T-helper 17 cell (primary cell): ENCODE measurements at places on chromosomes 13 and 19.
A peak's percentile ranks its signal among the peaks of the same experiment; 100 is the strongest.

DNA sequence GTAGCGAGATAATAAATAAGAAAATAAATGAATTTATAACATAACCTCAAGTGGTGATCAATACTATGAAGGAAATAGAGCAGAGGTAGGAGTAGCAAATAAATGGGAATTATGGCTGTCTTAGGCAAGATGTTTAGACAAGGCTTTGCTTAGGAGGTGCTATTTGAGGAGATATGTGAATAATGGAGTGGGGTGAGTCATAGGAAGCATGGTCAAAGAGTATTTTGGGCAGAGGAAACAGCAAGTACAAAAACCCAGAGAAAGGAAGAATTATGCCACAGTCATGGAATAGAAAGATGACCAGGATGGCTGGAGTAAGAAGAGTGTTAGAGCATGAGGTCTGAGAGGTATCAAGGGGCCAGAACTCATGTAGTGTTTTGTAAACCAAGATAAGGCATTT is 33.6 kb upstream of the LPAR6 start:
- no peak overlapping the region for H3K27ac ChIP-seq
- no peak for DNase-seq
- H3K4me1 ChIP-seq = peaks cover 6% of the 10 kb centered on the region
- H3K4me3 ChIP-seq = no peak overlapping the region

DNA sequence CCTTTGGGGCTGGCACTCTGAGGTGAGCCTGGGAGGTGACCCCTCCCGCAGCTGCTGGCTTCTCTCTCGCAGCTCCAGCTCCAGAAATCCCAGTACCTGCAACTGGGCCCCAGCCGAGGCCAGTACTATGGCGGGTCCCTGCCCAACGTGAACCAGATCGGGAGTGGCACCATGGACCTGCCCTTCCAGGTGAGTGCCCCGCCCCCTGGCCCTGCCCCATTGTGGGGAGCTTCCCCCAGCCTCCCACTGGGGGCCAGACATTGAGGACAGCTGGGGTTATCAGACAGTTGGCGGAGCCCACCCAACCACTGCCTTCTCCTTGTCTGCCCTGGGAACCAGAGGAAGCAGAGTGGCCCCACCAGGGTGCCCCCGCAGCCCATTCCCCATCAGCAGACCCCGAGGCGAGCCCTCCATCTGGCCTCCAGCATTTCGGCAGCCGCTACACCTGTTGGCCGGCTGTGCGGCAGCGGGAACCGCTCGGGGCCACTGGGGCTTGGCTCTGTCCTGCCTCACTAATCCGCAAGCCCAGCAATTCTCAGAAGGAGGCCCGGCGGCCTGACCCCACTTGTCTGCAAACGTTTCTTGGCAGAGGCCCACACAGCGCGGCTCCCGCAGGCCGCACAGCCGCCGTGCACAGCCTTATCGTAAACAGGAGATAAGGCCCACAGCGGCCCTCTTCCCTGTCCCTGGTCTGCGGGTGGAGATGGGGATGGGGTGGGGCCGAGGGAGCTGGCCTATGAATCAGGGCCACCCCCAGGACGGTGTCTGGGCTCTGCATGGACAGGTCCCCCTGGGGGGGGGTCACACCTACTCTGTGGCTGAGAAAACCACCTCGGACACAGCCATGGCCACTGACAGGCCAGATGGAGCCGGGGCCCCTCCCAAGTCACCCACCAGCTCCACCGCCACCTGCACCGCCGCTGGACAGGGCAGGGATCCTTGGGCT is 48.0 kb downstream of the COMP start:
- H3K36me3 ChIP-seq = no peaks in the 10 kb centered on the region
- no peaks in the 10 kb centered on the region for H3K27me3 ChIP-seq
- no peak overlapping the region for H3K4me3 ChIP-seq

DNA sequence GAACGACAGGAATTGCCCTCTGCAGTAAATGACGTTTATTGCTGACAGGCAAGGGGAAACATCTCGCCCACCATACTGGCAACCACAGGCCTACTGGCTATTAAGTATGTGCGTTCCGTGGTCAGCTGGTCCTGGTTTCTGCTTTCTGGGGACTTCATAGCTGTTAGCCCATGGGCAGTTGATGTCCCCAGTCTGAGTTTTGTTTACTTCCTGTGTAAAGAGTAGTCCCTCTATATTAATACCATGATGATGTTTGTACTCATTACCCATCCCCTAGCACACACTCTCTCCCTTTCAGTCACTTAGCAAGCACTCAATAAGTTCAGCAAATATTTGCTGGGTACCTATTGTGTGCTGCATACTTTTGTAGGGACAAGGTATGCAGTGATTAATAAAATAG is 6.5 kb upstream of the MIA start:
- no peak overlapping the region for H3K4me3 ChIP-seq
- no peaks in the 10 kb centered on the region for H3K27me3 ChIP-seq
- peaks cover 12% of the 10 kb centered on the region for H3K36me3 ChIP-seq
- peaks cover 11% of the 10 kb centered on the region for H3K4me1 ChIP-seq
- no peak for DNase-seq

GRCh38 chr13:44652168-44652567 is 76.0 kb upstream of the TSC22D1 start:
- H3K4me3 ChIP-seq = no peak overlapping the region
- peaks cover 24% of the 10 kb centered on the region for H3K27me3 ChIP-seq
- no peak overlapping the region for H3K27ac ChIP-seq
- peaks cover 4% of the 10 kb centered on the region for H3K36me3 ChIP-seq
- DNase-seq = no peak

- H3K27ac ChIP-seq = no peak overlapping the region
- peak overlapping the region; percentile 5 for H3K4me3 ChIP-seq
- peaks cover 79% of the 10 kb centered on the region for H3K27me3 ChIP-seq
- DNase-seq = no peak
- peaks cover 4% of the 10 kb centered on the region for H3K4me1 ChIP-seq
Measured at GRCh38 chr19:51226067-51226466, 1.2 kb downstream of the CD33 start.

GRCh38 chr19:46081928-46082727 is 41.3 kb upstream of the IGFL4 start:
- no peak overlapping the region for H3K27ac ChIP-seq
- H3K4me1 ChIP-seq = peaks cover 3% of the 10 kb centered on the region
- no peak overlapping the region for H3K4me3 ChIP-seq
- no peak for DNase-seq
- H3K27me3 ChIP-seq = peaks cover 49% of the 10 kb centered on the region
- no peaks in the 10 kb centered on the region for H3K36me3 ChIP-seq

- no peaks in the 10 kb centered on the region for H3K27me3 ChIP-seq
- H3K36me3 ChIP-seq = peaks cover 4% of the 10 kb centered on the region
- H3K27ac ChIP-seq = no peak within 1 kb of the TSS
- H3K4me3 ChIP-seq = peak within 1 kb of the TSS; percentile 25
- H3K4me1 ChIP-seq = no peaks in the 10 kb centered on the region
Measured at GRCh38 chr19:53132141-53132991, at the start of gene ZNF415. Gene ZNF415 (minus strand): TSS chr19:53132910. CDS start chr19:53122676, 10,234 bp downstream.

- peak overlapping the region; percentile 63 for H3K27ac ChIP-seq
- no peak for DNase-seq
- peaks cover 3% of the 10 kb centered on the region for H3K36me3 ChIP-seq
Measured at GRCh38 chr19:6239871-6240676, 39.7 kb downstream of the MLLT1 start.

- no peaks in the 10 kb centered on the region for H3K4me1 ChIP-seq
- no peak for DNase-seq
- no peak overlapping the region for H3K4me3 ChIP-seq
- no peak overlapping the region for H3K27ac ChIP-seq
Measured at GRCh38 chr13:105219651-105220050, 1315.8 kb downstream of the EFNB2 start.

DNA sequence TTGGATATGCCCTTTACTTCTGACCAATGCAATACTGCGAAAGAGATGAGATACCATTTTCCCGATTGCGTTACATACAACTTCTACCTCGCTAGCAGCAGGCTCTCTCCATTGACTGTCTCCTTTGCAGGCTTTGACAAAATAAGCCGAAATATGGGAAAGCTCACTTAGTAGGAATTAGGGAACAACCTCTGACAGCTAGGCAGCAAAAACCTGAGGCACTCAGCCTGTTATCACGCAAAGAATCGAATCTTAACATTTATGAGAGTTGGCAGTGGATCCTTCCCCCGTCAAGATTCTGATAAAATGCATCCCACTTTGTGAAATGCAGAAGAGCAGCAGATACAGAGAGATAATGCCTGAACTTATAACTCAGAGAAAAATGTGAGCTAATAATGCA is 1379.5 kb upstream of the PCDH9 start:
- no peaks in the 10 kb centered on the region for H3K27me3 ChIP-seq
- H3K4me3 ChIP-seq = no peak overlapping the region
- no peak overlapping the region for H3K27ac ChIP-seq
- no peak for DNase-seq
- H3K36me3 ChIP-seq = no peaks in the 10 kb centered on the region

GRCh38 chr19:42130254-42130573 is 2.0 kb downstream of the POU2F2 start:
- no peaks in the 10 kb centered on the region for H3K27me3 ChIP-seq
- peak overlapping the region; percentile 97 for H3K4me3 ChIP-seq
- H3K4me1 ChIP-seq = peaks cover 72% of the 10 kb centered on the region
- H3K27ac ChIP-seq = peak overlapping the region; percentile 97

- H3K27me3 ChIP-seq = peaks cover 7% of the 10 kb centered on the region
- peaks cover 5% of the 10 kb centered on the region for H3K4me1 ChIP-seq
- H3K36me3 ChIP-seq = peaks cover 3% of the 10 kb centered on the region
- H3K27ac ChIP-seq = no peak overlapping the region
Measured at GRCh38 chr19:31283701-31284100, 65.5 kb downstream of the TSHZ3 start.

DNA sequence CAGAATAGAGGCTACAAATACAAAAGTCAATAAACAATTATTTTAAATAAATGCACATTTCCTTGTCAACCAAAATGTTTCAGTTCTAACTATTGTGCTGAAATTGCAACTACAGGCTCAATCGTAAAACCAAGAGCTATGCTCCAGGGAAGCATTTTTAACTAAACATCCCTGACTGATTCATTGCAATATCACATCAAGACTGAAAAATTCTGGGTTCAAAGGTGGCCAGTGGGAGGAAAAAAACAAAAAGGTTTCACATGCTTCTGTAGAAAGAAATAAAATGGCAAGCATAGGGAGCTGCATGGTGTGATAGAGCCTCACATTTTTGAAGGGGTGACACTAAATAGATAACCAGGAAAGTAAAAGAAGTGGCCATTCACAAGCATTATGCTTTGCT is 862.8 kb downstream of the PCDH9 start:
- H3K36me3 ChIP-seq = no peaks in the 10 kb centered on the region
- no peaks in the 10 kb centered on the region for H3K4me1 ChIP-seq
- H3K27ac ChIP-seq = no peak overlapping the region
- H3K4me3 ChIP-seq = no peak overlapping the region
- no peaks in the 10 kb centered on the region for H3K27me3 ChIP-seq

DNA sequence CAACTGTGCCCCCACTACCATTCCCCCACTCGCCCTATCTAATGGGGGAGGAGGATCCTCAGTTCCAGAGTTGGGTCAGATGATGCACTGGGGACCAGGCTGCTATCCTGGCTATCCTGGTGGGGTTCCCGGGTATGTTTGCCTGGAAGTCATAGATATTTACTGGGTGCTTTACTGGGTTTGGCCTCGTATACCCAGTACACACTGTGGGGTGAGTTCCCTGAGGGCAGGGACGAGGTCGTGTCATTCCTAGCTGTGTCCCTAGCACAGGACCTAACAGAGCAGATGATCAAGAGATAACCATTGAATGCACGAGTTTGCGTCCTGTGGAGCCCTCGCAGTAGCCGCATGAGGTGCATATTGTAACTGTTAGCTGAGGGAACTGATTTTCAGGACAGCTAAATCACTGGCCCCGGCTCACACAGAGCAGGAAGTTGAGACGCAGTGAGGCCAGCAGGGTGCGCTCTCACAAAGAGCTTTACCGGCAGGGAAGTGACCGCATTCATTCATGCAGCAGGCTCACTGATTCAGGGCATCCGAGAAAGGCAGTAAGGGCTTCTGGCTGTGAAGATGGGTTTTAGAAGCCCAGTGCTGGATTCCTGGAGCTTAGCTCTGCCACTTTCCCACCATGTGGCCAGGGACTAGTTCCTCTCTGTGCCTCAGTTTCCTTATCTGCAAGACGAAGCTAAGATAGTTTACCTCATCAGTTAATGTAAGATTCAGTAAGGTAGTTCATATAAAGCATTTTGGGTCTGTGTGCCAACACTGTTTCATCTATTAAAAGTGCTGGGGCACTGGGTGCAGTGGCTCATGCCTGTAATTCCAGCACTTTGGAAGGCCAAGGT is 6.0 kb downstream of the RUVBL2 start:
- H3K27me3 ChIP-seq = no peaks in the 10 kb centered on the region
- H3K27ac ChIP-seq = no peak overlapping the region
- peaks cover 17% of the 10 kb centered on the region for H3K4me1 ChIP-seq
- H3K36me3 ChIP-seq = no peaks in the 10 kb centered on the region

- no peaks in the 10 kb centered on the region for H3K36me3 ChIP-seq
- peaks cover 25% of the 10 kb centered on the region for H3K4me1 ChIP-seq
- no peak overlapping the region for H3K4me3 ChIP-seq
- peak overlapping the region; percentile 9 for H3K27ac ChIP-seq
- H3K27me3 ChIP-seq = no peaks in the 10 kb centered on the region
Measured at GRCh38 chr13:30792285-30793000, 57.1 kb downstream of the ALOX5AP start.

- H3K36me3 ChIP-seq = peaks cover 5% of the 10 kb centered on the region
- peak overlapping the region; percentile 49 for H3K4me3 ChIP-seq
- no peak for DNase-seq
- no peaks in the 10 kb centered on the region for H3K27me3 ChIP-seq
- H3K27ac ChIP-seq = peak overlapping the region; percentile 87
Measured at GRCh38 chr19:38838208-38838985, 6.8 kb upstream of the ECH1 start.

- H3K27me3 ChIP-seq = peaks cover 15% of the 10 kb centered on the region
- no peaks in the 10 kb centered on the region for H3K4me1 ChIP-seq
- H3K4me3 ChIP-seq = no peak overlapping the region
- no peak for DNase-seq
Measured at GRCh38 chr13:47038188-47038587, 141.3 kb upstream of the HTR2A start.

GRCh38 chr19:373391-374182 is 29.0 kb upstream of the MIER2 start:
- DNase-seq = no peak
- no peak overlapping the region for H3K4me3 ChIP-seq
- H3K27ac ChIP-seq = no peak overlapping the region
- peaks cover 40% of the 10 kb centered on the region for H3K27me3 ChIP-seq

- peaks cover 7% of the 10 kb centered on the region for H3K36me3 ChIP-seq
- H3K4me1 ChIP-seq = no peaks in the 10 kb centered on the region
- DNase-seq = no peak
- no peak overlapping the region for H3K4me3 ChIP-seq
Measured at GRCh38 chr19:34096020-34096915, 76.0 kb upstream of the LSM14A start.

DNA sequence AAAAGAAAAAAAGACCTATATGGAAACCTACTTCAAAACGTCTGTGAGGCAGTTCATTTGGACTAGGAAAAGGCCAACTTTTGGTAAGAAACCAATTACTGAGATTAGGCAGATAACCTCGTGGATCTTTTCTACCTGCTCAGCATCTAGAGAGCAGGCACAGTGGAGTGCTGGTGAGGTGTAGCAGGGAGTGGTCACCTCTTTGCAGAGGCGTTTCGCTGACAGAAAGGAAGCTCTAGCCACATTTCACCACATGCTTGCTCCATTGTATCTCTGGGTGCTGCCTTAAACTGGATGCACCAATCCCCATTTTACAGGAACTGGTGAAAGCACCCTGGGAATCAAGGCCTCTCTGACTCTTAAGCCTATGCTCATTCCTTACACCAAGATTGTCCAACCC is 360.5 kb downstream of the LIG4 start:
- H3K27ac ChIP-seq = no peak overlapping the region
- no peak for DNase-seq
- no peaks in the 10 kb centered on the region for H3K36me3 ChIP-seq
- no peaks in the 10 kb centered on the region for H3K27me3 ChIP-seq
- no peak overlapping the region for H3K4me3 ChIP-seq
- H3K4me1 ChIP-seq = no peaks in the 10 kb centered on the region

- DNase-seq = no peak
- peaks cover 84% of the 10 kb centered on the region for H3K27me3 ChIP-seq
- H3K27ac ChIP-seq = no peak overlapping the region
- peak overlapping the region; percentile 69 for H3K4me3 ChIP-seq
- H3K4me1 ChIP-seq = peaks cover 3% of the 10 kb centered on the region
Measured at GRCh38 chr13:26760832-26761582, 421 bp upstream of the GPR12 start.
